Activated naive CD4-positive, alpha-beta T cell (primary cell): ENCODE measurements at places on chromosomes 13 and 19.

DNA sequence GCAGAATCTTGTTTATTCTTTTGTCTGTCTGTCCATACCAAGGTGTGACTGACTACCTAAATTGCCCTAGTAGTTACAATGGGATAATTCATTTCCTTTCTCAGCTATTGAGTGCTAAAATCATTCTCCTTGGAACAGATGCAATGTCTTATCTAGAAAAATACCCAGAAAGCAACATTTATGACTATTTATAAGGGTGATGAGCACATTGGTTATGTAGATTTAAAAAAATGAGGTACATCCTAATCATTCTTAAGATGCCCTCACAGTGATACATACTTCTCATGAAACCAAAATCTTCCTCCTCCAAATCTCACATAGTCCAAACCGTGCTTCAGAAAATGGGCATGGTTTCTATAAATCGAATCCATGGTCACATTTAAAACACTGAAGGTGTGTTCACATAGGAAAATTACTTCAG lies 11.6 kb upstream of the UBE2L5 start:
- DNase-seq: no peak

DNA sequence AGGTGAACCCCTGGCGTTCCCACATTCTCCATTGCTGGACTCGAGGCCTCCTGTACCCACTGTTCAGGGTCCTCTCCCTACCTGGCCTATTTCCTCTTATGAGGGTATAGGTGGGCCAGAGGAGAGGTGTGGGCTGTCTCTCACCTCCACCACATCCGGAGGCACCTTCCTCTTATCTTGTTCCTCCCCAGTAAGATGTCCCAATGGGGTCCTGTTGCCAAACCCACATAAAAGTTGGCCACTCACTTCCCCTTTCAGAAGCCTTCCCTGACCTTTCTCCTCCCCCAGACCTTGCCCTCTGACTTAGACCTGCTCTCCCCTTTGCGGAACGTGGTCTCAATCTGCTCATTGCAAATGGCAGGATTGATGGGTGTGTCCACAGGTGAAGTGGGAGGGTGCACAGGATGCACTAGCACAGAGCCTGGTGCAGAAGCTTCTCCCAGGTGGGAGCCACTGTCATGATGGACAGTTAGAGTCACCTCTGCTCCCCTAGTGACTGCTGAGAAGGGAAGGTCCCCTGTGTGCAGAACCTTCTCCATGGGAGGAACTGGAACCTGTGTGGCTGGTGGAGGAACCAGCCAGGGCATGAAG lies 1.3 kb downstream of the CYP4F3 start:
- DNase-seq: no peak

DNA sequence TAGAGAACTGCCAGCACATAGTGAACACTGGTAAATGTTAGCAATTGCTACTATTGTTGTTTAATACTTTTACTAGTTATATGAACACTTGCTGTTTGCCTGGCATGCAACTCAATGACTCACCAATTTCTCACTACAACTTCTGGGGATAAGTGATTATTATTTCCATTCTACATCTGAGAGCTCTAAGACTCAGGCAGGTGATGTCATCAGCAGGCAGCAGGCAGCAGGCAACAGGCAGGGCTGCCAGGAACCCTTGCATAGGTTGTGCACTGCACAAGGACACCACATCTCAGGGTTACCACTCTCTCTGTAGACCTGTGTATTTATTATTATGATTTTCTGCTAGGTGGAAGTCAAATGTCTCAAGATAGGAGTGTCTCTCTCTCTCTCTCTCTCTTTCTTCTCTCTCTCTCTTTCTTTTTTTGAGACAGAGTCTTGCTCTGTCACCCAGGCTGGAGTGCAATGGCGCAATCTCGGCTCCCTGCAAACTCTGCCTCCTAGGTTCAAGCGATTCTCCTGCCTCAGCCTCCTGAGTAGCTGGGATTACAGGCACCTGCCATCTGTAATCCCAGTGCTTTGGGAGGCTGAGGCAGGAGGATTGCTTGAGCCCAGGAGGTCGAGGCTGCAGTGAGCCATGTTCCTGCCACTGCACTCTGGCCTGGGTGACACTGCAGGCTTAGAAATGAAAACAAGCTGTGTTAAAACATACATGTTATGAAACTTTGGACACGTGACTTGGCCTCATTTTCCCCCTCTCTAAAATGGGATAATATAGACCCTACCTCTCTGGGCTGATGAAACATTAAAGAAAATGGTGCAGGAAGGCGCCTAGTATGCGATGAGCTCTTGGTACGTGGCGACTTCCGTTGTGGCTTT lies 22.7 kb downstream of the HPN start:
- DNase-seq: no peak

GRCh38 chr13:40345654-40346372 lies 320.6 kb downstream of the FOXO1 start:
- DNase-seq: no peak

GRCh38 chr19:45413497-45413896 lies 7.1 kb downstream of the POLR1G start:
- DNase-seq: no peak

- no peak for DNase-seq
Measured at GRCh38 chr13:114069376-114070097, 62.9 kb downstream of the RASA3 start.

DNA sequence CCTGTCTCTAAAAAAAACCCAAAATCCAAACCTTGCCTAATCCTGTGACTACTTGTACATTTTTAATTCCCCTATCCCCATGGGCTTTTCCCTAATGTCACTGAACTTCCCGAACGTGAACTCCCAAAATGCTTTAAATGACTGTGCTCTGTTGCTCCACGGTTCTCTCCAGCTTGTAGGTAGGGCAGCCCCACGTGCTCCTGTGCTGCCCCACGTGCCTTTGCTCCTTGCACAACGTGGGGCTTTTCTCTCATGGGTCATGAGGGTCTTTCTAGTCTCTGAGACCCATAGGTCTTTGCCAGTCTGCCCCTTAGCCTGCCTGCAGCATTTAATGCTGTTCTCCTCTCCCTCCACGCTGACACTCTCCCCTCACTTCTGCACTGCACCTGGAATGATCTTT lies 122.0 kb downstream of the SHISA2 start:
- DNase-seq: no peak

- no peak for DNase-seq
Measured at GRCh38 chr13:85529218-85529594, 270.0 kb downstream of the SLITRK6 start.

DNA sequence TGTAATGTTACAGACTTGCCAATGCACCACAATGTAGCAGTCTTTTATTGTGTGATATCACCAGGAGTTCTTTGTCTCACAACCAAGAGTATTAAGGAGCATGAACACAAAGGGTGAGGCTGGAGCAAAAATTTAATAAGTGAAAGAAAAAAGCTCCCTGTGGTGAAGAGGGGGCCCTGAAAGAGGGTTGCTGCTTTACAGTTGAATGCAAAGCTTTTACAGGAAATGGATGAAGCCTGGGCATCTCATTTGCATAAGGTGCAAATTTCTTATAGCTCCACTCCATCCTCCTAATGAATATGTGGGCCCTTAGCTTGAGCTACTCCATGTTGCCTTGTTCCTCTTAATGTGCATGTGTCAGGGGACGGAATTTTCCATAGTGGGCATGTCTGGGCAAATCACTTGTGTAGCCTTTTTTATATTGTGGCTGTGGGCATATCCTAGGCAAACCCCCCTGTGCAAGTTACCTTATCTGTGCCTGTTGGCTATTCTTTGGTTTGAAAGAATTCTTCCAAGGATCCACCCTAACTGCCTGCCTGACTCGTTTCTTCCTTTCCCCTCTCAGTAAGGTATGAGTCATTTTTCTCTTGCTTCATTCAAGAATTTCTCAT lies 45.3 kb upstream of the TRPC4 start:
- DNase-seq: no peak

DNA sequence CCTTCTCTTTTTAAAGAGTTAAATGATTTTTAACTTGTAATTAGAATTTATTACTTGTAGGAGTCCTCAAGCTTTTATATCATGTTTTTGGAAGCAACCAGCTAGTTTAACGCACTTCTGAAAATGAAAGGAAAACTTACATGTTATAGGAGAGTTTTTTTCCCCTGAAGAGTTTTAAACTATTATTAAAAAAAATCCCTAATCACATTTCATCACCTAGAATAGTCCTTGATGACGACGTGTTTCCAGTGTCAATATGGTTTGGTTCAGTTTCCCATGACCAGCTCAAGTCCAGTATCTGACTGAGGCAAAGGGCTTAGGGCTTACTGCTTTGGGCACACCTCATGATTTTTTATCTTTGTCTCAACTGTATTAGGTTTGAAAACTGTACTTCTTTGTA lies 36.0 kb downstream of the URI1 start:
- DNase-seq: no peak
